ENCODE measurements at places on chromosomes 4 and X.

GRCh38 chr4:3478446-3479357 lies 15.6 kb downstream of the DOK7 start:
- DNase-seq: no peak

- DNase-seq: no peak
Measured at GRCh38 chr4:54585321-54586000, 72.3 kb upstream of the KIT start.

- DNase-seq: no peak
Measured at GRCh38 chr4:79217025-79217424, 108.8 kb downstream of the NAA11 start.

DNA sequence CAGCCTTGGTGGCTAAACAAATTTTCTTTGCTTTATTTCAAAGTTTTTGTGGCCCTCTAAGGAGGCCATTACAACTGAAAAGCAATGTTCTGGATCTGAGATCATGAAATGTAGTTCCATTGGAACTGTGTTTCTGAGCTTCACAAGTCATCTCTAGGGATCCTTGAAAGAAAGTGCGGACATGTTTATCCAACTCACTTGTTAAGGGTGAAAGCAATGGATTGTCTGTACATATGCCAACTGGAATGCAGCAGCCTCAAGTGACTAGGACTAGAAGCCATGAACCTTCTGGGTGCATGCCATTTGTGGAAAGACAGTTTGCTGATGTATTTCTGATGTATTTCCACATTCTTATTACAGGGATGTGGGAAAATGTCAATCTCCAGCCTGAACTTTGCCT lies 36.7 kb upstream of the KLHL13 start:
- DNase-seq: no peak

GRCh38 chrX:69133921-69134542 lies 31.2 kb downstream of the PJA1 start:
- no peak for DNase-seq

DNA sequence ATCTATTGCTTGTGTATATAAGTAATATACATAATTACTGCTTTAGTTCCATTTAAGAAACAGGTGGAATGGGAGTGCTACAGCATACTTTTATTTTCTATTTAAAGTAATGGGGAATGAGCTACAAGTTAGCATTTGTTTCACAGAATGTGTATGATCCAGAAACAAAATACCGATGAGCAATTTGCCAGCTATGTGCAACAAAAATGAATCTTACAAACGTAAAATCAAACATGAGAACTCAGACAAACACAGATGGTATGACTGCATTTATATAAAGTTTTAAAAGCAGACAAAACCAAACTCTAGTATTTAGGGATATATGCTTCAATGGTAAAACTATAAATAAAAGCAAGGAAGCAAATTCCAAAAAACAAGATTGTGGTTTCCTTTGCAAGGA lies 141.7 kb downstream of the PAPSS1 start:
- DNase-seq: no peak

DNA sequence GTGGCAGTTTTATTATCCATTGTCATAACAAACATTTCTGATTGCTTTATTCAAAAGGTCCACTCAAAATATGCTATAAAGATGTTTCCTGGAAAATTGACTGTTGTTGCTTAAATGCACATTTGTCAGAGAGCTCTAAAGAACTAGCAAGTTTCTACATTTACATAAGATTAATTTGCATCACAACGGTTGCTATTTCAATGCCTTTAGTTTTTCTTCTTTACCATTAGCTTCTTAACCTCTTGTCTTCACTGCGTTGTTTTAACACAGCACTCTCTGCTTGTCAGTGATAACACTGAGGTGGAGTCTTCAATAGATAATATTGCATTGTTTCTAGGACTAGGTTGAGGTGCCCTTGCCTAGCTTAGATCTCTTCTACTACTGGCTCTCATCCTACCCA lies 76.7 kb upstream of the GALNT7 start:
- DNase-seq: no peak

- DNase-seq: no peak
Measured at GRCh38 chr4:142607976-142608375, 238.1 kb downstream of the INPP4B start.

- DNase-seq: no peak
Measured at GRCh38 chrX:97845451-97845850, 961.7 kb downstream of the RPA4 start.

- no peak for DNase-seq
Measured at GRCh38 chrX:119989905-119990555, 46.5 kb upstream of the NKAP start.

DNA sequence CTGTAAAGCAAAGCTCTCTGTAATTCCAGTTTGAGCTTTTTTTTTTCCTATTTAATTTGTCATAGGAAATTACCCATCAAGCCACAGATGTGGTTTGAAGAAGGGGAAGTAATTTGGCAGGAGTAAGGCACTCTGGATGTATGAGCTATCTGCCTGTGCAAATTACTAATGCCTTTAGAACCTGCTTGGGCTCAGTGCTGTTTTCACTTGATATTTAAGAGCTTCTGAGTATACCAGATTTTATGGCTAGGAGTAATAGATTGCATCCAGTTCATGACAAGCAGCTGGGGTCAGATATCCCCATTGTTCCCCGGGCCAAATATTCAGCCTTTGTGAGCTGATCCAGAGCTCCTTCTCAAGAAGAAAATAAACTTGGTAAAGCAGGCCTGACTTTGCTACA lies 89.1 kb downstream of the DCAF8L2 start:
- no peak for DNase-seq

- DNase-seq: no peak
Measured at GRCh38 chr4:111761531-111761930, 383.7 kb upstream of the FAM241A start.

- DNase-seq: no peak
Measured at GRCh38 chrX:19660604-19661255, 145.4 kb upstream of the MAP3K15 start.

DNA sequence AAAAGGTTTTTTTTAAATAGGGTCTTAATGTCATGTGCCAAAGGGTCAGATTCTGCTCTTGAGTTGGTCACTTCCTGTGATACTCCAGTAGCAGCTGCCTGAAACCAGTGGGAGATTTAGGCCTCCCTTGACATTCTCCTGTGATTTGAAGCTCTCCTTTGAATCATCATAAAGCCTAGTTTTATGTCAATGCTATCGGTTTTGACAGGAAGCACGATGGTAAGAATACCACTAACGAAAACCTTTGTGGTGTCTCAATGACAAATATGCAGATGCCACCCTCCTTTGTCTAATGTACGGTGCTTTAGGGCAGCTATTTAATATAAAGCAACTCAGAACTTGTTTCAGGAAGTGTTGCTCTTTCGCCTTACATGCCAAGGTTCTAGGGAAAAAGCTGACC lies 44.2 kb downstream of the CCNI start:
- DNase-seq: no peak

GRCh38 chrX:40778861-40779575 lies 43.7 kb upstream of the MED14 start:
- peak; percentile 0 for DNase-seq

GRCh38 chrX:109049903-109050302 lies 313.5 kb upstream of the IRS4 start:
- DNase-seq: no peak

GRCh38 chrX:112687189-112687691 lies 7.5 kb upstream of the LHFPL1 start:
- peak; percentile 2 for DNase-seq

GRCh38 chr4:79227860-79228259 lies 98.0 kb downstream of the NAA11 start:
- DNase-seq: no peak

- DNase-seq: no peak
Measured at GRCh38 chrX:15694941-15695451, 30.4 kb upstream of the CLTRN start.
